ENCODE measurements at places on chromosomes 5 and 9. TPM values are rescaled to one million over a fixed set of nuclear protein-coding genes. Genes with fewer than 3 reads are reported as not detected.

- no peak overlapping the region for H3K4me3 ChIP-seq
- no peaks in the 10 kb centered on the region for H3K36me3 ChIP-seq
- no peaks in the 10 kb centered on the region for H3K4me1 ChIP-seq
- no peak overlapping the region for H3K27ac ChIP-seq
- no peaks in the 10 kb centered on the region for H3K27me3 ChIP-seq
- no peak for DNase-seq
Observed at GRCh38 chr5:105238561-105238960, 1676.0 kb upstream of the NUDT12 start.

Gene IFNA21
- not detected for total RNA-seq

DNA sequence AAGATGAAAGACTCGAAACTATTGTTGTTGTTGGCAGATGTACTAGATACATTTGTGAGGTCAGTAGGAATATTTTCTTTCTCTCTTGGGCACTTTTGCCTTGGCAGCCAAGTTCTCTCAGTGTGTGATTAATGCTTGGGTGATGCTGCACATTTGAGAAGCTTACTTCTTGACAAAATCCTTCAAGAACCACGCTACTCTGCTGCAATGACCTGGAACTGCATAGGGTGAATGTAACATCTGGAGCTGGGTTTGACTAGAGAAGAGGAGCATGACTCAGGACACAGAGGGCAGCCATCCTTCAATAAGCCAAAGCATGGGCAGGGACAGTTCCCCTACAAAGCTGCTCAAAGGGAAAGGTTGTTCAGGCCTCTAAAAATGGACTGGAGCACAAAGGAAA lies 75.5 kb upstream of the PUM3 start:
- H3K4me3 ChIP-seq = no peak overlapping the region
- no peak for DNase-seq
- no peaks in the 10 kb centered on the region for H3K27me3 ChIP-seq
- H3K36me3 ChIP-seq = no peaks in the 10 kb centered on the region

GRCh38 chr5:2032432-2032831 lies 149.7 kb upstream of the IRX4 start:
- no peaks in the 10 kb centered on the region for H3K36me3 ChIP-seq
- no peak overlapping the region for H3K27ac ChIP-seq
- DNase-seq = no peak

GRCh38 chr9:110099236-110100095 lies 108.5 kb downstream of the C9orf152 start:
- no peak for DNase-seq
- H3K27me3 ChIP-seq = no peaks in the 10 kb centered on the region
- H3K4me3 ChIP-seq = no peak overlapping the region
- H3K4me1 ChIP-seq = peaks cover 52% of the 10 kb centered on the region

DNA sequence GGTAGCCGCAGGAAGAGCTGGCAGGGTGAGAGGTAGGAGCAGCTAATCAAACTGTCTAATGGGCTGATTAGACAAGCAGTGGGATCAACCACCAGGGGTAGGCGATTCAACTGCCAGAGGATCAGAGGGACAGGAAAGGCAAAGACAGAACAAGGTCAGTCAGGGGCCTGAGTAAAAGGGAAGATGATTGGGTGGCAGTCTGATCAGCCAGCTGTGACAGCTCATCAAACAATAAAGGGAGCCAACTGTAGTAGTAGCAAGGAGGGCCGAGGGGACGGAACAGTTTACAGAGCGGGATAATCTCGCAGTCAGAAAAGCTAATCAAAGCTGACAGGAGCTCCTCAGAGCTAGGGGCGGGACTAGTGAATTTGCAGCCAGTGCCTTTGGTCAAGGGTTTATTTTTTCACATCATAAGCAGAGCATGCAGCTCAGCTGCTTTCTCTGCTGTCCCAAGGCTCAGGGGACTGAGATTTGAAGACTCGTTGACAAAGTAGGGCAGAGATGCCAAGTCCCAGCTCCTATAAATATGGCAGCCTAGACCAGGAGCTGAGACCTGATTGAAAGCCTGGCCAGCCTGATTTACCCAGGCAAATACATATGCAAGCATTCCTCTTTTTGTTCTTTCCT lies 418.2 kb downstream of the GABRG2 start:
- no peaks in the 10 kb centered on the region for H3K36me3 ChIP-seq
- H3K27me3 ChIP-seq = no peaks in the 10 kb centered on the region
- H3K4me1 ChIP-seq = no peaks in the 10 kb centered on the region
- DNase-seq = no peak
- H3K27ac ChIP-seq = no peak overlapping the region

Gene PCDHB15
- not detected for total RNA-seq

Gene SLCO4C1
- 0.50 TPM for total RNA-seq

DNA sequence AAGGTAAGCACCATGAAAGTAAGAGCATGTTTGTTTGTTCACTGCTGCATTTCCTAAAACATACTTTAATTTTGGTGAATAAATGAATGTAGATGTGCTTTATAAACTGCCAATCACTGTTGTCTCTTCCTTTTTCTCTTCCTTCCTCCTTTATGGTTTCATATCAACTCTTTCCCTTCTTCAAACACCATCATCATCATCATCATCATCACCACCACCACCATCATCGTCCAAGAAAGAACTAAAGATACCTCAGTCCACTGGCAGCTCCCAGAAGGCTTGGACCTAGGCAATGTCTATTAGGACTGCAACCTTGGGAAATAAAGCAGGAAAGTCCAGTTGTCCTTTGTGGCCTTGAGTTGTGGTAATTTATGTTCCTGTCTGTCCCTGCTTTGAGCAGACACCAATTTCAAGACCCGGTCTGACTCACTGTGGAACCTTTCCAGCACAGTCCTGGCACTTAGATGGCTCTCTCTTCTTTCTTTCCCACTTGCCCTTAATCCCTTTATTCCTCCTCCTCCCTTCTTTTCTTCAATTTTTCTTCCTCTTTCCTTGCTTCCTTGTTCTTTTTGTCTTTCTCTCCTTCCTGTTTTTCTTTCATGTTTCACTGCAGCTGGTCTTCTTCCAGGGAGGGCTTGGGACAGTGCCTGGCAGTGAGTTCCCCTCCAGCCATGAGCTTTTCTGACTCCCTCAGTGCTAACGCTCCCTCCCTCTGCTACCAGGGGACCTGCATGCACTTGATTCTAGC lies 99.3 kb downstream of the ANGPTL2 start:
- H3K4me3 ChIP-seq = no peak overlapping the region
- H3K4me1 ChIP-seq = no peaks in the 10 kb centered on the region
- H3K27me3 ChIP-seq = peaks cover 52% of the 10 kb centered on the region
- H3K36me3 ChIP-seq = no peaks in the 10 kb centered on the region

DNA sequence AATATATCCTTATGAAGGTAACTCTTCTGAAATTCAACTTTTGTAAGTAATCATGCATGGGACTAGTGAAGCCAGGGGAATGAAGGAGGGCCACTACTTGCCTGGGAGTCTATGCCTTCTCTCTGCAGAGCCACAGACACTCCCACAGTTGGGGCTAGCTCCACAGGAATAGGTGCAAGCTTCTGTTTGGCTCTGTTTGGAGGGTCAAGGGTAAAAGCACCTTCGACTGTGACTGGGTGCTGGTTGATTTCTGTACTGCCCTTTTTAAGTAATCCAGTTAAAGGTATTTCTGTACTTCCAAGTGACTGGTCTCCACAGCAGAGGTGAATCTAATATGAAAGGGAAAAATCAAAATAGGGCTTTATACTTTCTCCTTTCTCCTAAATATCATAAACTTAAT lies 32.2 kb downstream of the CEP120 start:
- H3K36me3 ChIP-seq = peaks cover 41% of the 10 kb centered on the region
- no peaks in the 10 kb centered on the region for H3K27me3 ChIP-seq
- no peaks in the 10 kb centered on the region for H3K4me1 ChIP-seq
- no peak overlapping the region for H3K4me3 ChIP-seq
- no peak for DNase-seq

- no peak overlapping the region for H3K4me3 ChIP-seq
- DNase-seq = no peak
- H3K4me1 ChIP-seq = no peaks in the 10 kb centered on the region
- H3K36me3 ChIP-seq = no peaks in the 10 kb centered on the region
- no peak overlapping the region for H3K27ac ChIP-seq
- no peaks in the 10 kb centered on the region for H3K27me3 ChIP-seq
Observed at GRCh38 chr5:5061836-5062235, 78.3 kb upstream of the ADAMTS16 start.

Gene FBP2
- not detected for total RNA-seq

DNA sequence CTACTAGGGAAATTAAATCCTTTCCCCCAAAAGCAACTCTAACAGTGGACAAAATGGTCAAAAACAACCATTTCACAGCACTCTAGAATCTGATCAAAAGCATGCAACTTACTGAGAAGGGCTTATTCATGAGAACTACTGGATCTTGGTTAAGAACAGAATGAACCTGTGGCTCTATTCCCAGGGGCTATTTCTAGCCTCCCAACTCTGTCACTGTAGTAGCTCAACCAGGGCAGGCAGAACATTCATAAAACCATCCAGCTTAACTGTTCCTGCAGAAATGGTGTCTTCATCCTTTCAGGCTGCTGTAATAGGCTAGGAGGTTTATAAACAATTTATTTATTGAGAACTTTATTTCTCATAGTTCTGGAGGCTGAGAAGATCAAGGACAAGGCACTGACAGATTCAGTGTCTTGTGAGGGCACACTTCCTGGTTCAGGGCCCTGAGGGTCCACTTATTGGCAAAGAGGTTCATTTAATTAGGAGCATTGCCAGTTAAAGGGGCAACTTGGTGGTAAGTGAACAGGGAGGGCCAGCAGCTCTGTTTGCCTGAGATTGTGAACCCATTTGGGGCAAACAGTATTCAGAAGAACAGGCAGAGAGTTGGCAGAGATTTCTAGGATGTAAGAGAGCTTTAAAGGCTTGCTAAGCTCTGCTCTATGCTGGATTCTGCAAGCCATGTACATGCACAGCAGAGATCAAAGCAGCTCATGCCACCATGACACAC lies 238.5 kb upstream of the FBXL7 start:
- DNase-seq = no peak
- no peaks in the 10 kb centered on the region for H3K27me3 ChIP-seq
- H3K4me1 ChIP-seq = no peaks in the 10 kb centered on the region
- no peak overlapping the region for H3K4me3 ChIP-seq
- H3K36me3 ChIP-seq = no peaks in the 10 kb centered on the region

DNA sequence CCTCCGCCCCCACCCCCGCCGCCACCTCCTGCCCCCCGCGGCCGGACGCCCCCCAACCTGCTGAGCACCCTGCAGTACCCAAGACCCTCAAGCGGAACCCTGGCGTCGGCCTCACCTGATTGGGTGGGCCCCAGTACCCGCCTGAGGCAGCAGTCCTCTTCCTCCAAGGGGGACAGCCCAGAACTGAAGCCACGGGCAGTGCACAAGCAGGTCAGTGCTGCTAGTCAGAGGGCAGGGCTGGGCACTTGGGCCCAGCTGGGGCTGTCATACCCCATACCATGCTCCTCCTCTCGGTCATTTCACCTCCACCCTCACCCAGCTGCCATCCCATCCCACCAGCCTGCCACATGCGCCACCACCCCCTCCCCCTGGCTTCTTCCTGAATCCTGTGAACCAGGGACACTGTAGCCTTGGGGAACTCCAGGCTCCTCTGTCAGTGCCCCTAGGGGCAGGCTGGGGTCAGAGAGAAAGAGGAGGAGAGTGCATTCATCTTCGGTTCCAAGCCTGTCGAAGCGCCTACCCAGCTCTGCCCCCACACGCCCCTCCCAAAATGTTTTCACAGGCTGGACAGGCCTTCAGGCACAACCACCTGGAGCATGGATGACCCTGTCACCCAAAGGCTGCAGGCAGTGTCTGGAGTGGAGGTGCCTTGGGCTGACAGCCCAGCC lies 122.0 kb downstream of the DAB2IP start:
- no peaks in the 10 kb centered on the region for H3K4me1 ChIP-seq
- H3K27me3 ChIP-seq = peaks cover 1% of the 10 kb centered on the region
- H3K36me3 ChIP-seq = no peaks in the 10 kb centered on the region
- DNase-seq = no peak
- no peak overlapping the region for H3K4me3 ChIP-seq

- no peaks in the 10 kb centered on the region for H3K27me3 ChIP-seq
- DNase-seq = no peak
- H3K4me3 ChIP-seq = no peak overlapping the region
- no peak overlapping the region for H3K27ac ChIP-seq
Observed at GRCh38 chr5:35622974-35623373, 5.3 kb downstream of the SPEF2 start.

GRCh38 chr9:108654566-108654965 lies 201.2 kb downstream of the ACTL7B start:
- no peak overlapping the region for H3K27ac ChIP-seq
- no peaks in the 10 kb centered on the region for H3K4me1 ChIP-seq
- H3K36me3 ChIP-seq = no peaks in the 10 kb centered on the region
- no peak overlapping the region for H3K4me3 ChIP-seq

GRCh38 chr5:177303121-177303924 lies at the start of the genes PRELID1 and RAB24:
TSS of gene PRELID1 (plus strand) at chr5:177303799. CDS start at chr5:177303986, 187 bp downstream.
TSS of gene RAB24 (minus strand) at chr5:177303719. CDS start at chr5:177303288, 431 bp downstream.
- H3K27me3 ChIP-seq = no peaks in the 10 kb centered on the region
- DNase-seq = peak; percentile 86
- peak within 1 kb of the TSS; percentile 87 for H3K27ac ChIP-seq
- peaks cover 56% of the 10 kb centered on the region for H3K4me1 ChIP-seq

GRCh38 chr9:91811024-91811909 lies 138.8 kb downstream of the ROR2 start:
- peaks cover under 1% of the 10 kb centered on the region for H3K27me3 ChIP-seq
- H3K27ac ChIP-seq = no peak overlapping the region
- H3K36me3 ChIP-seq = no peaks in the 10 kb centered on the region

DNA sequence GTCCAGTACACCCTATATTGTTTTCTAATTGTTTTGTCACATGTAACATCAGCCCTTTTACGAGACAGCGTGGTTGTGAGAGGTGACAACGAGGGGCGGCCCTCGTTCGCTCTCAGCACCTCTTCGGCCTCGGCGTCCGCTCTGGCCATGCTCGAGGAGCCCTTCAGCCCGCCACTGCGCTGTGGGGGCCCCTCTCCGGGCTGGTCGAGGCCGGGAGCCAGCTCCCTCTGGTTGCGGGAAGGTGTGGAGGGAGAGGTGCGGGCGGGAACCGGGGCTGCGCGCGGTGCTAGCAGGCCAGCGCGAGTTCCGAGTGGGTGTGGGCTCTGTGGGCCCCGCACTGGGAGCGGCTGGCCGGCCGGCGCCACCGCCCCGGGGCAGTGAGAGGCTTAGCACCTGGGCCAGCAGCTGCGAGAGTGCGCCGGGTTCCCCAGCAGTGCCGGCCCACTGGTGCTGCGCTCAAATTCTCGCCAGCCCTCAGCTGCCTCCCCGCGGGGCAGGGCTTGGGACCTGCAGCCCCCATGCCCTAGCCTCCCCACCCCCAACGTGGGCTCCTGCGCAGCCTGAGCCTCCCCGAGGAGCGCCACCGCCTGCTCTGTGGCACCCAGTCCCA lies 145.0 kb downstream of the PSAT1 start:
- no peaks in the 10 kb centered on the region for H3K36me3 ChIP-seq
- no peak overlapping the region for H3K27ac ChIP-seq
- peaks cover 5% of the 10 kb centered on the region for H3K4me1 ChIP-seq
- H3K4me3 ChIP-seq = no peak overlapping the region
- DNase-seq = no peak
- H3K27me3 ChIP-seq = peaks cover 15% of the 10 kb centered on the region

Gene CRB2
- not detected for total RNA-seq

DNA sequence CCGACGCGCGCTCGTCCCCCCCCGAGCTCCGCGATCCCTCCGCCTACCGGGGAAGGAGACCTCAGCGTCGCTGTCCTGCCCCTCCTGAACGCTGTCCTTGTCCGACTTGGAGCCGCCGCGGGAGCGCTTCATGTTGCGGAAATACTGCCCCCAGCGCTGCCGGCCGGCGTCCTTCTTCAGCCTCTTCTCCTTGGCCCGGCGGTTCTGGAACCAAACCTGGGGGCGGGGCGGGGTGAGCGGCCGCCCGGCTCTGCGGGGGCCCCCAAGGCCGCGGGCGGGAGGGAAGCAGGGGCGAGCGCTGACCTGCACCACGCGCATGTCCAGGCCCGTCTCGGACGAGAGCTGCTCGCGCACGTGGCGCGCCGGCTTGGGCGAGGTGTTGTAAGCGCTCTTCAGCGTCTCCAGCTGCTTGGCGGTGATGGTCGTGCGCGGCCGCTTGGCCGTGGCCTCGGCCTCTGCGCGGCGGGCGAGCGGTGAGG lies 6.3 kb downstream of the LHX3 start:
- no peak overlapping the region for H3K27ac ChIP-seq
- no peaks in the 10 kb centered on the region for H3K36me3 ChIP-seq
- DNase-seq = no peak
- peaks cover 53% of the 10 kb centered on the region for H3K27me3 ChIP-seq

Gene PCDHAC2
- not detected for total RNA-seq

Gene ZNF300
- 0.39 TPM for total RNA-seq

Data from activated T-helper 2 cell treated with anti-CD3 and anti-CD28 coated beads, Interferon-gamma antibody, Interleukin-2, Interleukin-4, amounts not matched to agents 10 μg/mL and 5 μg/mL and 100 μg/mL, durations not matched to agents 14 hours and 24 hours and 36 hours (primary cell).